ENCODE measurements at places on chromosomes 16 and 17.
A peak's percentile ranks its signal among the peaks of the same experiment; 100 is the strongest.

DNA sequence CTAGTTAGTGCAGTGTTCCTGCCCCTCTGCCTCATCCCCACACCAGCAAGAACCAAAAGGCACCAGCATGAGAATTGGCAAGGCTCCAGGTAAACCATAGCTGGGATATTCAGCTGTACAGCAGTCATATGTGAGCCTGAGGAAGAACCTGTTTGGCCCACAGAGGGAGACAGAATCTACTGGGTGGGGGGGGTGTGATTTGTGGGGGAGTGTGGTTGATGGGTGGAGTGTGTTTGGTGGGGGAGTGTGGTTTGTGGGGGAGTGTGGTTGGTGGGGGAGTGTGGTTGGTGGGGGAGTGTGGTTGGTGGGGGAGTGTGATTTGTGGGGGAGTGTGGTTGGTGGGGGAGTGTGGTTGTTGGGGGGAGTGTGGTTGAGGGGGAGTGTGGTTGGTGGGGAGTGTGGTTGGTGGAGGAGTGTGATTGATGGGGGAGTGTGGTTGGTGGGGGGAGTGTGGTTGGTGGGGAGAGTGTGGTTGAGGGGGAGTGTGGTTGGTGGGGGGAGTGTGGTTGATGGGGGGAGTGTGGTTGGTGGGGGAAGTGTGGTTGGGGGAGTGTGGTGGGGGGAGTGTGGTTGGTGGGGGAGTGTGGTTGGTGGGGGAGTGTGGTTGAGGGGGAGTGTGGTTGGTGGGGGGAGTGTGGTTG lies 19.5 kb downstream of the MINK1 start:
- no peak for DNase-seq

GRCh38 chr17:76640550-76641380 lies 2.8 kb downstream of the ST6GALNAC1 start:
- DNase-seq = no peak

GRCh38 chr17:35291802-35292201 lies 48.9 kb downstream of the SLFN5 start:
- no peak for DNase-seq

DNA sequence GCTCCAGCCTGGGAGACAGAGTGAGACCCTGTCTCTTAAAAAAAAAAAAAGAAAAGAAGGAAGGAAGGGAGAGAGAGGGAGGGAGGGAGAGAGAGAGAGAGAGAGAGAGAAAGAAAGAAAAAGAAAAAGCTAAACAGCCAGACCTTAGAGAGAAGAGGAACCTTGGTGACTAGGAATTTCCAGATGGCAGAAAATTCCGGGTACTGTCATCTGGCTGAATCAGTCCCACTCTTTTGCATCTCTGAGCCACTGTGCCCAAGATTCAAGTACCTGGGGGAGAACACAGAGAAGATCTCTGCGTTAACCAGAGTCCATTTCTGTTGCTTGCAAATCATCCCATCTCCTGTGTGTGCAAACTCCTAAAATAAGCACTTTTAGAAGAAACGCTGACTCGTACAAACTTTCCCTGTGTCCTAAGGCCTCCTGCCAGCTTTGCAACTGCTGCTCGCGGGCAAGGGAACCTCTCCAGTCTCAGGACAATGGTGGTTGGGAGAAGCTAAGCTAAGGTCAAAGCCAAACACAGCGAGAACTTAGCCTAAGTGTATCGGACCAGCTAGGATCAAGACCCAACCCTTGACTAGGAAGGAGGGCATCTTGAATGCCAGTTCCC lies 18.0 kb downstream of the BMERB1 start:
- DNase-seq = no peak

DNA sequence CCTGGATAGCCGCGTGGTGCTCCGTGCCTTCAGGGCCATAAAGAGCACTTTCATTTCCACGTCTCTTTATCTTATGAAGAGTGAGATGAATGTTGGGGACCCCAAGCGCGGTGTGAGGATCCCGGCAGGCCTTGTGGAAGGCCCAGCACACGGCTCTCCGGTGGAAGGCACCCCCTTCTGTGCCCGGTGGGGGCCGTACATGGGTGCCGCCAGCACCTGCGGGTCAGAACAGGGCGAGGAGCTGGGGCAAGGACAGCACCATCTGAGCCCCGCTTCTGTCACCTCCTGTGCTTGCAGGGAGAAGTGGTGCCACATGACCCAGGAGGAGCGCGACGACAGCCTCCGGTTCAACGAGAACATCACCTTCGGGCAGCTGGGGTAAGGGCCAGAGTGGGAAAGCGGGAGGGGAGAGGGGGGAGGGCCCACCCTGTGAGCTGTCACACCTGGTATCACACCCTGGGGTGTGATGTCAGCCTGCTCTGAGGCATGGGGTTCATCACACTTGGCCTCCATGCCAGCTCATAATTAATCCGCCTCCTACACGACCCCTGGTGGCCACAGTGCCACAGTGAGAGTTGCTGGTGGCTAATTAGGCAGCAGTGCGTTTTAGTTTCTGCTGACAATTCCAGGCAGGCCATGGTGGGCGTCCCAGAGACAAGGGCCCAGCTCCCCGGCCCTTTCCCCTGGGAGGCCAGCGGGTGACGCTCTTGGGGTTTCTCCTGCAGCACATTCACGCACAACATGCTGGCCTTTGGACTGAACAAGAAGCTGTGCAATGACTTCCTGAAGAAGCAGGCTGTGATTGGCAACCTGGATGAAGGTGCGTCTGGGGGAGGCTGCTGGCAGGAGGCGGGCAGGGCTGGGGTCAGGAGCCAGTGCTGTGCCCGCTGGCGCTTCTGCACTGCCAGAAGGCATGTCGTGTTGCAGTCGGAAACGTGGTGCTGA lies 25.7 kb downstream of the CIBAR2 start:
- peak; percentile 35 for DNase-seq

GRCh38 chr16:27636453-27637240 lies 86.7 kb downstream of the KATNIP start:
- DNase-seq = no peak

DNA sequence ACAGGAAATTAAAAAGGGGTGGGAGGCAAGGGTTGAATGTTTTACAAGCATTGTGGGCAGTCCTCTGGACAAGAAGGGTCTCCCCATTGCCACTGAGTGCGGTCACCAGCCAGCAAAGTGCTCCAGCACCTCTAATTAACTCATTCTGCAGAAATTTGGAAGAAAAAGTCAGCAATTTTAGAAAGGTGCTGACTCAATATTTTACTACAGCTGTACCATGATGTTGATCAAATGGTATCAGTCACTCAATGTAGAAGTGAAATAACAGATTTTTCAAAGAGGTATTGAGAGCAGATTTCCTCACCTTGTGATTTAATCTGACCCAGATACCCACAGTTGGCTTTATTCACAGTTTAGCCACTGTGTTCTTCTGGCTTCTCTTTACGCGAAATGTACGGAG lies 96.7 kb downstream of the PMP22 start:
- DNase-seq = no peak

GRCh38 chr17:50632637-50633036 lies 2.0 kb upstream of the ABCC3 start:
- DNase-seq = no peak

DNA sequence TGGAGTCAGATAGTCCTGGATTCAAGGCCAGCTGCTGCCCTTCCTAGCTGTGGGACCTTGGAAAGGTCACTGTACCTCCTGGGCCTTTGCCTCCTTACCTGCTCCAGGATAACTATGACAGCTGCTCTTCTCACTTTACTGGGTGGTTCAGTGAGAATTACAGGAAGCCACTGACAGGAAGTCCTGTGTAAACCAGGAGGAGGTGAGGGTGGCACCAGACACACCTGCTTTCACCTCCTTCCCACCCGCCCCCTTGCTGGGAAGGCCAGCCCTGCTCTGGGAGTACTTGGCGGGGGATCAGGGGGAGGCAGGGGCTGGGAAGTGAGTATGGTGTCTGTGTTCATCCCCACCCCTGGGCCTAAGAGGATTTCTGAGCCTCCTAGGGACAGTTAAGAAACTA lies 42.6 kb downstream of the CPNE2 start:
- no peak for DNase-seq

GRCh38 chr16:58963479-58963878 lies 229.4 kb upstream of the GOT2 start:
- DNase-seq = no peak

DNA sequence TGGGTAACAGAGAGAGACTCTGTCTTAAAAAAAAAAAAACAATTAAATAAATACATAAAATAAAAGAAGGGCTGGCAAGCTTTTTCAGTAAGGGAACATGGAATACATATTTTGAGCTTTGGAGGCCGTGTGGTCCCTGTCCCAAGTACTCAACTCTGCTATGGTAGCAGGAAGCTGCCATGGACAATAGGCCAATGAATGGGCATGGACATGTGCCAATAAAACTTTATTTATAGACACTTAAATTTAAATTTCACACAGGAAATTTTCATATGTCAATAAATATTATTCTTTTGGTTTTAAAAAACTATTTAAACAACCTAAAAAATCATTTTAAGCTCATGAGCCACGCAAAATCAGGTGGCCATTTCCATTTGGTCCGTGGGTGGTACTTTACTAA lies 3.8 kb downstream of the OTOA start:
- no peak for DNase-seq

GRCh38 chr16:13315642-13316427 lies 414.4 kb downstream of the SHISA9 start:
- no peak for DNase-seq

DNA sequence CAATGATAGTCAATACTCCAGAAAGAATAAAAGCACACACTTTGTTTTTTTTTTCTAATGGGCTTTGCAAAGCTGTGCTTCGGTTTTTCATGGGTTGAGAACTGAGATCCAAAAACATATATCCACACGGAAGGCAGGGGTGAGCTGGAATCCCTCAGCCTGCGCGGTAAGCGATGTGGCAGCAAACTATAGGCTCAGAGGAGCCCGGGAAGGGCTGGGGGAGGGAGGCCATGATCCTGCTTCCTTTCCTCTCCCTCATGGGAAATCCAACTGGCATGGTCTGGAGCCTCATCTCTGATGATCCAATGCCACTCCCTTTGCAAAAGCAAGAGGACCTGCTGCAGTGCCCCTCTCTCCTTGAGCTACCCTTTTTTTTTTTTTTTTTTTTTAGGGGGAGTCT lies 8.2 kb downstream of the RBFOX3 start:
- no peak for DNase-seq

- DNase-seq = no peak
Measured at GRCh38 chr17:59067756-59068155, 38.9 kb downstream of the TRIM37 start.

Data from activated CD4-positive, CD25-positive, alpha-beta regulatory T cell (primary cell).